ENCODE measurements at places on chromosomes 7 and 10.
A peak's percentile ranks its signal among the peaks of the same experiment; 100 is the strongest.

DNA sequence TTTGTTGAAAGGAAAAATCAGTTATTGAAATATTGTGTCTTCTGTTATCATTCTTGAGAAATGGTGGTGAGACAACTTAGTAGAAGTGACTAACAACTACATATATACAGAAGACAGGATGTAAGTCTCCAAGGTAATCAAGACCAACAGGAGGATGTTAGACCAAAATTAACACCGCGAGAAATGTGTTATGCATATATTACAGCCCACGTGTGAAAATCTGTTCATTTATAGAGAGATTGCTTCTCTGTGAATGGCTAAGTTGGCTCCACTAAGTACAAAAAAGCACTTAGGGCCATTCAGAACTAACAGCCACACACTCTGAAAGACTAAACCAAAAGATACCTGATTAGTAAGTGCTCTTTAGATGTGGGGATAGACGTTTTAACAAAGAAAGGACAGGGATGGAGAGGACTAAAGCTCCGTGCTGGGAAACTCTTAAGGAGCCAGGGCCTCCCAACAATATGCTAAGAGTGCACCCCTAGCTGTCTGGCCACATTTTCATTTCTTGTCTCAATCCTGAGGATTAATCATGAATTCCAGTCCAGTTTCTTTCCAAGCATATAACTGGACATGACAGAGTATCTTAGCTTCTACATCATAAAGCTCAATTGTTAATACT lies 26.5 kb downstream of the HDAC9 start:
- DNase-seq: no peak

GRCh38 chr7:152495867-152496266 lies 60.1 kb upstream of the KMT2C start:
- no peak for DNase-seq

- no peak for DNase-seq
These were observed 177.7 kb upstream of the GPR26 start for GRCh38 chr10:123488436-123488835.

DNA sequence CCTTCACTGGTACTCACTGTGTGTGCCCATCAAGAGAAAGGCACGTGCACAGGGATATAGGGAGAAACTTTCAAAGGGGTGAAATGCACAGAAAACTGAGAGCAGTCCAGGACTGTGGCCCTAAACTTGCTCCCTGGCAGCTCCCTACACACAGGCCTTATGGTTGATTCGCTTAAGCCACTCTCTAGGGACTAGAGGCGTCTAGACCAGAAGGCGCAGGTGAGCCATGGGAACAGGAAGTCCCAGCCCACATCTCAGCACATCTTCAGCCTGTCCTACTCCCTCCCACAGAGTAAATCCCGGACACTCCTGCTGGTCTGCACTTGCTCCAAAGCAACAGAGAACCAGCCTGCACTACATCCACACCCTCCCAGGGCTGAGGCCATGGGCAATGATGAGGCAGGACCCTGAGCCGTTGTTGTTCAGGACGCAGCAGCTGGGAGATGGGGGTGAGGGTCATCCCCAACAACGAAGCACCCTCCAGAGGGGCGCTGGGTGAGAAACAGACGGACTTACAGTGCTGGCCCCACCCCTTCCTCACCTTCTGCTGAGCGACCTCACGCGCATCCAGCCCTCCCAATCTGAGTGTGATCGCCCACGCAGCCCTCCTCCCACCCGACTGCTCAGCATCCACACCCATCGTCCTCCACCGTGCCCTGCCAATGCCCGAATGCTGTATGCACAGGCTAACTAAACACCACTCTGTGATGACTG lies 109.3 kb downstream of the TNS3 start:
- no peak for DNase-seq

DNA sequence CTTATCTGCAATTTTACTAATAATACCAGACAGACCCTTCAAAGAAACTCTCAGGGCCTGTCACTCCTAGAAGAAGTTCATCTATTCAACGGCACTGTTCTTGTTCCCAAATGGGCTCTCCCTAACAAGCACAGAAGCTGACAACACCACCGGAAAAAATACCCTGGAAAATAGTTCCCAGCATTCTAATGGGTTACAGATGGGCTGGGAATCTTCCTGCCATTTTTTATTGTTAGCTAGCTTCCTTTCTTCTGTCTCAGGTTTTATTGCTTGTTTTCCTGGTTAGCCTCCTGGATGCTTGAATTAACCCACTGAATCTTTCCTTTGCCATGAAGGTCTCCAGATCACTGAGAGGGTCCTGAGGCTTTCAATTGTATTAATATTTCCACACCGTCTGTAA lies 689.8 kb upstream of the NRP1 start:
- no peak for DNase-seq

GRCh38 chr10:34618611-34619010 lies 196.5 kb downstream of the PARD3 start:
- DNase-seq: no peak

GRCh38 chr7:17247357-17247756 lies 51.1 kb upstream of the AHR start:
- DNase-seq: no peak

DNA sequence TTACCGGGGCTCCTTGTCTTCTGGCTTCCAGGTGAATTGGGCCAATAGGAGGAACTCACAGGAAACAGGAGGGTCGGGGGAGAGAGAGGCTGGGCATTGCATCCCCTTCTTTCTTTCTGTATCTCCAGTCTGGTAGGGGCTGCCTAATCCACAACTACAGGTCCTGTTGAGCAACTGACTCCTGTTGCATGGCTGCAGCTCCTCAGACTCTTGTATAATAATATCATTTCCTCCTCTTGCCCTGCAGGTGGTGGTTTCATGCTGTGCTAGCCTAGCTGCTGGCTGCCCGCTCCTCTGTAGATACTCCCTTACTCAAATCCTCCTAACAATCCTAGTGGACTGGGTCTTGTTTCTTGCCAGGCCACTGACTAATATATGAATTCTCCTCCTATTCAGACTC lies 276.5 kb upstream of the SMIM30 start:
- no peak for DNase-seq

- no peak for DNase-seq
These were observed 270.5 kb downstream of the SKAP2 start for GRCh38 chr7:26593896-26594295.

GRCh38 chr10:72503241-72503640 lies 122.6 kb downstream of the MICU1 start:
- DNase-seq: no peak

- DNase-seq: no peak
These were observed 666.7 kb downstream of the KCNMA1 start for GRCh38 chr10:76970711-76971519.

- DNase-seq: no peak
These were observed 54.5 kb upstream of the LBX1 start for GRCh38 chr10:101283762-101284100.

DNA sequence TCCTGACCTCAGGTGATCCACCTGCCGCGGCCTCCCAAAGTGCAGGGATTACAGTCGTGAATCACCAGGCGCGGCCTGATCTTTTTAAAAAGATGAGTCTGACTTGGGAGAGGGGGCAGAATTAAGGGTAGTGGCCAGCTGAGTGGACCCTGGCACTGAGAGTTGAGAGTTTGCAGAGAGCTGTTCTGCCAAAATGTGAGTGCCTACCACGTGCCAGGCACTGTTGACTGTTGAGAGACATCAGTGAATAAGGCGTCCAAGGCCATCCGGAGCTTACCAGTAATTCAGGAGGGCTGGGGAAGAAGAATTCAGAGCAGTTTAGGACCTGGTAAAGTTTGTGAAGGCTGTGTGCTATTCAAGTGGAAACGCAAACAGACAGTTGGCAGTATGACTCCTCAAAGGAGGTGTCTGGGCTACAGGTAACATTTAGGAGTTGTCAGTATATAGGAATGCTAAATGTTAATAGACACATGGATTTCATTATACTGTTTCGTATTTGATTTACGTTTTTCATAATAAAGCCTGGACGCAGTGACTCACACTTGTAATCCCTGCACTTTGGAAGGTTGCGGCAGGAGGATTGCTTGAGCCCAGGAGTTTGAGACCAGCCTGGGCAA lies 1.5 kb downstream of the NIPSNAP2 start:
- DNase-seq: no peak

GRCh38 chr10:11164551-11164802 lies 146.8 kb downstream of the CELF2 start:
- DNase-seq: no peak

GRCh38 chr7:31758755-31759154 lies 71.7 kb downstream of the PPP1R17 start:
- DNase-seq: no peak

GRCh38 chr7:151752816-151753595 lies 123.9 kb downstream of the PRKAG2 start:
- DNase-seq: no peak

DNA sequence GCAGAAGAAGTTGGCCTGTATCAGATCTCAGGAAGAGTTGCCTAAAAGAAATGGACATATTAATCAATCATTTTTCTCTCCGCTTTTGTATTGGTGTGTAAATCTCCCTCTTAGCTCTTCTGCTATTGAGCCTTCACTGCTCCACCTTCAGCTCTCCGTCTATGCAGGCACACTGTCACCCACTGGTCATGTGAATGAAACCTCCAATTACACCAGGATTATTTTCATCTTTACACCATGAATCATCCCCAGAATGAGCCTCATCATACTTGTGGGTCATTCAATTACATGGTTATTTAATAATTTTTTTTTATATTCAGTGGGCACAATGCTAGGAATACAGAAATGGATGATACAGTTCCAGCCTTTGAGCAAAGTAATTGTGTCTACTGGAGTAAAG lies 92.6 kb downstream of the LRRC4 start:
- DNase-seq: no peak

- DNase-seq: no peak
These were observed 549.6 kb downstream of the HTR7 start for GRCh38 chr10:90308223-90308622.

GRCh38 chr10:115980470-115980869 lies 292.5 kb downstream of the GFRA1 start:
- no peak for DNase-seq

DNA sequence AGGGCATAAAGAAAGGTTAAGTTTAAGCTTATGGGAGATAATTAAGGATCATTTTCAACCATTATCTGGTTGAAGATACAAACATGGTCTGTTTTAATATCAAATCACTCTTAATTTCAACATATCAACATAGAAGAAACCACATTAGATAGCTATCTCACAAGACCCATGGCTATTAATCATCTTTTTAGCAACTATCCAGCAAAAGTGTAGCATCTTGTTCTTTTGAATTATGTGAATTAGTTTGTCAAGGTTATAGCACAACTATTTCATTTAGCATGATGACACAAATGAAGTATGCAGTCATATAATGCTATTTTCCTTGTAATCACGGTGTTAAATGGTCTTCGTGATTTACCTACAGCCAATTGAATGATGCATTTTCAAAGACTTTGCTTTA lies 58.9 kb upstream of the PPP1R9A start:
- no peak for DNase-seq

DNA sequence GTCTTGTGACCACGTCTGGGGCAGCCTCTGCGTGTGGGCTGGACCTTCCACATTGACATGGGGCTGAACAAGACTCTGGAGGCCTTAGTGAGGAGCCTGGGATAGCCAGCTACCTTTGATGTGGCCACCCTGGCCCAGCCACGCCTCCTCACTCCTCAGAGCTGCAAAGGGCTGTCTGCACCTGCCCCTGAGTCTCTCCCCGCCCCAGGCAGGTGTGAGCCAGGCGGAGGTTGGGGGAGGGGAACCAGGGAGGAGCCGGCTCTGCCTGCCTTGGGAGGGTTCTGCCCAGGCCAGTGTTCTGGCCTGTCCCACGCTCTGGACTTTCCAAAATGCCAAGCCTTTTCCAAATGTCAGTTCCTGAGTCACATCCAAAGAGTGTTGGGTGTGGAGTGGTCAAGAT lies 72.2 kb downstream of the GTF2IRD1 start:
- peak; percentile 94 for DNase-seq

DNA sequence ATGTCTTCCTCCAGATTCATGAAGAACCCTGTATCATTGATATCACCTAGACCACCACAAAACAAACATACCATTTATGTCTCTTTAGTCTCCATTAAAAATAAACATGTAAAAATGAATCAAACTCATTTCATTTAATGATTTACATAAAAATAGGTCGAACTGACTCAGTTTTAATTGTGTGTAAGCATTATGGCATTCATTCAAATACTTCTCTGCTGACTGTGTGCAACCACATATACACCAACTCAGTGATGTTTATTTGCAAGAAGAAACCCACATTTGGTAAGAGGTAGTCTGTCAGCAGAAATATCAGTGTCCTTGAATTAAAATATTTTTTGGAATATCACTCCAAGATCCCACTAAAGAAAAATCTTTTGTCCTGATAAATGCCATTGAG lies 30.5 kb downstream of the ABCB1 start:
- DNase-seq: no peak

Data from islet precursor cell (in vitro differentiated cells).